G401 (cell line): ENCODE measurements at places on chromosomes 6 and 20. TPM values are rescaled to one million over a fixed set of nuclear protein-coding genes. Genes with fewer than 3 reads are reported as not detected.

The POM121L2 gene
- total RNA-seq = not detected in 2 replicates

The PLA2G7 gene
- total RNA-seq = not detected in 2 replicates

The TSBP1 gene
- not detected in 2 replicates for total RNA-seq

The CAGE1 gene
- total RNA-seq = 0.47 TPM in 1 of 2 replicates, not detected in the other

The ANKEF1 gene
- 1.2 and 1.4 TPM in 2 replicates for total RNA-seq

The SAMD10 gene
- total RNA-seq = 1.4 TPM in 1 of 2 replicates, not detected in the other

The OR12D1 gene
- total RNA-seq = not detected in 2 replicates

The MCHR2 gene
- not detected in 2 replicates for total RNA-seq

The TMEM217 gene
- 1.2 and 1.4 TPM in 2 replicates for total RNA-seq

The RSPH9 gene
- total RNA-seq = 0.92 and 1.6 TPM in 2 replicates

The ZKSCAN4 gene
- 3.4 and 6.4 TPM in 2 replicates for total RNA-seq

The ULBP3 gene
- total RNA-seq = 0.37 and 2.5 TPM in 2 replicates

The SMPDL3A gene
- 0.07 and 1.2 TPM in 2 replicates for total RNA-seq

The SLC17A2 gene
- total RNA-seq = not detected in 2 replicates

The SH3BGRL2 gene
- total RNA-seq = 26.0 and 40.8 TPM in 2 replicates

The ISM1 gene
- total RNA-seq = not detected in 2 replicates
